ENCODE measurements at places on chromosomes 13 and 19. TPM values are rescaled to one million over a fixed set of nuclear protein-coding genes. Genes with fewer than 3 reads are reported as not detected.

- no peaks in the 10 kb centered on the region for H3K4me1 ChIP-seq
- H3K27ac ChIP-seq = no peak overlapping the region
- H3K27me3 ChIP-seq = no peaks in the 10 kb centered on the region
- DNase-seq = no peak
- H3K36me3 ChIP-seq = no peaks in the 10 kb centered on the region
Observed at GRCh38 chr13:97627566-97627965, 193.6 kb downstream of the RAP2A start.

DNA sequence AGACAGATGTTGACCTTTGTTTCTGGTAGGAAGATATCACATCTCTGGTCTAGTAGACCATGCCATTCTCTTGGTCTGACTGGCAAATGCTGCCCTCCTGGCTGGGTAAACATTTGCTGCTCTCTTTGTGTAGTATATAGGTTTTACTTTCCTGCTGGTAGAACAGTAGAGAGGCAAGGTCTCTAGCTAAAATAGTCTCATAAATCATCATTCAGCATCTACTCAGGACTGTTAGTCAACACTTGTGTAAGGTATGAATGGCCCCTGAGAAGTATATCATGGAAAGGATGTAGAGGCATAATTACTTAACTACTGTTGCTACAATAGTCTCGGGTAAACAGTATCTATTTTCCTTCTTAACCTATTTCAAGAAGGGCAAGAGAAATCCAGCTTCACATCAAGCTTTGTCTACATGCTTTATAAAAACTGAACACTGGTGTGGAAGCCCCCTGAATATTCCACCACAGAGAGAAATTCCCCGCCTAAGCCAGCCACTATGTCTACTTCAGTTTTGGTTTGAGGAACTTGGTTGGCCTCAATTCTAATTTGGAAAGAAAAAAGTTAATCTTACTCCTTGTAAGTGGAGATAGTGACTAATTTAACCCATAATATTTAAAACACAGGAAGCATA lies 18.4 kb upstream of the MYCBP2 start:
- H3K27me3 ChIP-seq = no peaks in the 10 kb centered on the region
- no peak overlapping the region for H3K4me3 ChIP-seq
- H3K36me3 ChIP-seq = no peaks in the 10 kb centered on the region
- DNase-seq = no peak

Gene NANOS3
- 0.33 TPM for total RNA-seq

GRCh38 chr19:1084024-1084868 lies 10.9 kb downstream of the POLR2E start:
- no peaks in the 10 kb centered on the region for H3K4me1 ChIP-seq
- H3K27me3 ChIP-seq = no peaks in the 10 kb centered on the region
- H3K4me3 ChIP-seq = no peak overlapping the region
- no peaks in the 10 kb centered on the region for H3K36me3 ChIP-seq
- no peak overlapping the region for H3K27ac ChIP-seq
- no peak for DNase-seq

DNA sequence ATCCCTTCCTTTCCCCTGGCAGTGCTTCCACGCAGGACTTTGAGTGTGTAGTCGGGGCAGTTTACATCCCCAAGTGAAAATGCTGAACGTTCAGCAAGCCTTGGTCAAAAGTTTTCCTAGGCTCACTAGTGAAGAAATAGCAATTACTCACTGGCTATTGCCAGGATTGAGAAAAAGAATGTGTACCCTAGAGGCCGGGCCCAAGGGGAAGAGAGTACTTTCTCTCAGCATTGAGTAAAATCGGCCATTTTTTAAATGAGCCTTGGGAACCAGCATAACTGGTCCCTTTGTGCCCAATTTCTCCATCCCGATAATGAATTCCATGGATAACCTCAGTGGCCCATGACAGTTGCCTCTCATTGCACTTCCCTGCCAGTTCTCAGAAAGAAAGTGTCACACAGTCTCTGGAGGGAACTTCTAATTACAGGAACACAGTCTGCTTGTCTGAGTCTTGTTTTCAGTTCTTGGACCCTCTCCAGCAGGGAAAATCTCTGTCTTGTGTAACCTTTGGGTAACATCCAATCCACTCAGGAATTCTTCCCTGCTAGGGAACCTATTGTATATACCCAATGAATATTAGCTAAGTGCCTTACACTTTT lies 7.3 kb upstream of the OR7D2 start:
- DNase-seq = no peak
- no peak overlapping the region for H3K4me3 ChIP-seq
- no peaks in the 10 kb centered on the region for H3K27me3 ChIP-seq
- H3K36me3 ChIP-seq = no peaks in the 10 kb centered on the region
- H3K4me1 ChIP-seq = no peaks in the 10 kb centered on the region
- H3K27ac ChIP-seq = no peak overlapping the region

DNA sequence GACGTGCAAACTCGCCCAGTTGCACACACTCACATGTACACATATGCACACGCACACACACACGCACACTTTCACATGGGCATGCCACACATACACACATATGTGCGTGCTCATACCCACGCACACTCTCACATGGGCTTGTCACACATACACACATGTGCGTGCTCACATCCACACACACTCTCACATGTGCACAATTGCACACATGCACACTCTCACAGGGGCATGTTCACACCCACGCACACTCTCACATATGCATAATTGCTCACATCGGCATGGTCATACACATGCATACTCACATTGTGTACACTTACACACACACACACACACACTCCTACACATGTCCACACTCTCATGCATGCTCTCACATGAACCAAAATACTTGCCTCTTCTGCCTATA lies 32.8 kb upstream of the PEPD start:
- no peaks in the 10 kb centered on the region for H3K27me3 ChIP-seq
- no peak for DNase-seq
- H3K4me3 ChIP-seq = no peak overlapping the region
- H3K4me1 ChIP-seq = no peaks in the 10 kb centered on the region
- H3K27ac ChIP-seq = no peak overlapping the region
- H3K36me3 ChIP-seq = no peaks in the 10 kb centered on the region

- no peak overlapping the region for H3K27ac ChIP-seq
- no peak for DNase-seq
- no peaks in the 10 kb centered on the region for H3K27me3 ChIP-seq
- no peaks in the 10 kb centered on the region for H3K4me1 ChIP-seq
Observed at GRCh38 chr13:98834254-98834960, 81.9 kb upstream of the SLC15A1 start.

GRCh38 chr13:44414716-44415115 lies 41.1 kb downstream of the SERP2 start:
- H3K4me1 ChIP-seq = no peaks in the 10 kb centered on the region
- H3K4me3 ChIP-seq = no peak overlapping the region
- DNase-seq = no peak
- no peaks in the 10 kb centered on the region for H3K36me3 ChIP-seq

DNA sequence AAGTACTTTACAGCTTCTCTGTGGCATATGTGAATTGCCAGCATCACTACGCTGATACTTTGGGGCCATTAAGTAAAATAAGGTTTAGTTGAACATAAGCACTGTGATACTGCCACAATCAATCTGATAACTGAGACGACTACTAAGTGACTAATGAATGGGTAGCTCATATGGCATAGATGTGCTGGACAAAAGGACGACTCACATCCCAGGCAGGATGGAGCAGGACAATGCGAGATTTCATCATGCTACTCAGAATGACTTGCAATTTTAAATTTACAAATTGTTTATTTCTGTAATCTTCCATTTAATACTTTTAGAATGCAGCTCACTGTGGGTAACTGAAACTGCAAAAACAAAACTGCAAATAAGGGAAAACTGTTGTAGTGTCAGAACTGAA lies 13.6 kb downstream of the CCDC122 start:
- no peaks in the 10 kb centered on the region for H3K4me1 ChIP-seq
- no peak overlapping the region for H3K27ac ChIP-seq
- no peaks in the 10 kb centered on the region for H3K36me3 ChIP-seq
- H3K4me3 ChIP-seq = no peak overlapping the region
- no peaks in the 10 kb centered on the region for H3K27me3 ChIP-seq
- no peak for DNase-seq

GRCh38 chr19:56272161-56272798 lies at the start of gene EDDM13:
Gene EDDM13, plus strand, starts transcription at chr19:56272748. Its CDS starts 87 bp downstream, at chr19:56272835.
- no peak within 1 kb of the TSS for H3K4me3 ChIP-seq
- H3K4me1 ChIP-seq = no peaks in the 10 kb centered on the region
- no peak within 1 kb of the TSS for H3K27ac ChIP-seq
- DNase-seq = no peak
- H3K36me3 ChIP-seq = no peaks in the 10 kb centered on the region

GRCh38 chr19:49746206-49746958 lies 16.7 kb downstream of the TSKS start:
- no peak overlapping the region for H3K27ac ChIP-seq
- no peaks in the 10 kb centered on the region for H3K27me3 ChIP-seq

- H3K4me3 ChIP-seq = no peak overlapping the region
- no peaks in the 10 kb centered on the region for H3K36me3 ChIP-seq
- peaks cover 24% of the 10 kb centered on the region for H3K4me1 ChIP-seq
- no peaks in the 10 kb centered on the region for H3K27me3 ChIP-seq
Observed at GRCh38 chr19:2519482-2519881, 43.6 kb downstream of the GADD45B start.
